ENCODE measurements at places on chromosomes 11 and 22. TPM values are rescaled to one million over a fixed set of nuclear protein-coding genes. Genes with fewer than 3 reads are reported as not detected.

DNA sequence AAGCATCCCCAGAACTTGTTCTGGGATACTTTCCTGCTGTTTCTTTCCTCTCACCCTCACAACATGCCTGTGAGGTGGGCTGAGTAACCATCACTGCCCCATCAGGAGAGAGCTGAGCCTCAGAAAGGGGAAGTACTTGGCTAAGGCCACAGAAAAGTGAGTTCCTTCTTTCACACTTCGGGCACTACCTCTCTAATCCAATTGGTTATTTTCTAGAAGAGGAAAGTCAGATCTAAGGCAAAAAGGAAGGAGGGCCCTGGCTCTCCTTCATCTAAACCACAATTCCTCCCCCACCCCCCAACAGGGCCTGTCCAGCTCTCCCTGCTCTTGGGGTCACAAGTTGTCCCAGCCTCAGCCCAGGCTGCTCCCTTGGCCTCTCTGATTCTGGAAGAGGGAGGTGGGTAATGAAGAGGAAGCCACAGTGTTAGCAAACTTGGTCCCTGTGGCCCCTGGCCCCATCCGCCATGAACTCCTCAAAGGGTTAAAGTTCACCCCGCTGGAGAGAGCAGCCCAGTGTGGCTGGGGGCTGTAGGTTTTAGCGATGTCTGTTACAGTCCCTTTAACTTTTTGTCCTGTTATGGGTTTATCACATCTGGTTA, 34.0 kb downstream of the SLC22A12 start:
- no peak for DNase-seq

CRYBA4 gene
- not detected for total RNA-seq

GRCh38 chr11:19326499-19326898, 85.8 kb upstream of the E2F8 start:
- no peak for DNase-seq

PPP1R14B gene
- 113 TPM for total RNA-seq

DNA sequence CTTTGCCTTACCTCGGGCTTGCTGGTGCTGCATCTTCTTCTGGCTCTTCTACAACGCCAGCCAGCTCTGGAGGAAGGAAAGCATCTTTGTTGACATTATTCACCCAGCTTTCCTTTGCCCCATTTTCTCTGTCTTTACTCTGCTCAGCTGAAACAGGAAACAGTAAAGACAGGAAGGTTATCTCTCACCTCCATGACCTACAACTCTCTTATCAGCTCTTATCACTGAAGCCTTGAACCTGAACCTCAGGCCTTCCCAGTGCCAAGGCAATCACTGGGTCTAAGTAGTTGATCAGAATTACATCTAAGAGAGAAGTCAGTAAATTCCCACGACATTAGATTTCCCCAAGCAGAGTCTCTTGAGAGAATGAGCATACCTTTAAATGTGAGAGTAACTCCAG, 59.6 kb upstream of the CCDC89 start:
- no peak for DNase-seq

DNA sequence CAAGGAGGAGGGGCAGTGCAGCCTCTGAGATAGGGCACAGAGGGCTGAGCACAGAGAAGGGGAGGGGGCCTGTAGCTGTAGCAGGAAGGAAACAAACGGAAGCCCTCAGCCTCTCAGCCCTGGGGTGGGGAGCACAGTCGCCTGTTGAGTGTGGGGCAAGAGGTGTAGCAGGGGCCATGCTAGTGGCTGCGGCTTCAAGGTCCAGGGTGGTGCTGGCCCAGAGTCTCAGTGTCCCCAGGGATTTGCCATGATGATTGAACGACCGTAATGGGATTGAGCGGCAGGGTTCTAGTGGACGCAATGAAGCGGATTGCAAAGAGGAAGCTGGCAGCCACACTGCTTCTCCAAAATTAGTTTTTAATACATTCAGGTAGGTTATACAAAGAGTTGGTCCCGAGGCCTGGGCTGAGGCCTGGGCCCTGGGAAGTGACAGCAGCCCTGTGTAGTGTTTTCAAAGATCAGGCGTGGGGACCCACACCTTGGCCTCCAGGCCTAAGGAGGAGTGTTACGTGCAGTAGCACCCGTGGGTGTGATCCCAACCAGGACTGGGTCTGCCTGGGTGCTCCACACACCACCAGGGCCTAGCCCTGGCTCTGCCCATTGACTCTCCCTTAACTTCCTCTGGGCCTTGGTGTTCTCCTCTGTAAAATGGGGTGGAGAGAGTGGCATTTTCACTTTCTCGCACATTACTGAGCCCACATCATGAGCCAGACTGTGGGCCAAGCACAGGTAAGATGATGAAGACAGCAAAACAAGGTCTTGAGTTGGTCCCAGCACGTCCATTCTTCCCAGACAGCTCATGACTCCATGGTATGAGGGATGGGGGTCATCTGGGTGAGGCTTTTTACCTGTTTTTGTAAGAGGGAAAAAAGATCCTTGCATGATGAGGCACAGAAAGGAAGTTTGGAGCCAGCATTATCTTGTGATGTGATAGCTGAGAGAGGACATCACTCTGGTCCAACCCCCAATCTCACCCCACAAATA, 13.1 kb downstream of the LRRC32 start:
- peak; percentile 63 for DNase-seq

GRCh38 chr11:18191376-18191775, 18.7 kb downstream of the MRGPRX4 start:
- DNase-seq = no peak

DNA sequence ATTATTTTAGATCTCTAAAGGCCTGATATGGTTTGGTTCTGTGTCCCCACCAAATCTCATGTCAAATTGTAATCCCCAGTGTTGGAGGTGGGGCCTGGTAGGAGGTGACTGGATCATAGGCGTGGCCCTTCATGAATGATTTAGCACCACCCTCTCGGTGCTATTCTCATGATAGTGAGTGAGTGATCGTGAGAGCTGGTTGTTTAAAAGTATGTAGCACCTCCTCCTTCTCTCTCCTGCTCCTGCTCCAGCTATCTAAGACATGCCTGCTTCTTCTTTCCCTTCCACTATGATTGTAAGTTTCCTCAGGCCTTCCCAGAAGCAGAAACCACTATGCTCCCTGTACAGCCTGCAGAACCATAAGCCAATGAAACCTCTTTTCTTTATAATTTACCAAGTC, 114.1 kb downstream of the SERGEF start:
- no peak for DNase-seq

DNA sequence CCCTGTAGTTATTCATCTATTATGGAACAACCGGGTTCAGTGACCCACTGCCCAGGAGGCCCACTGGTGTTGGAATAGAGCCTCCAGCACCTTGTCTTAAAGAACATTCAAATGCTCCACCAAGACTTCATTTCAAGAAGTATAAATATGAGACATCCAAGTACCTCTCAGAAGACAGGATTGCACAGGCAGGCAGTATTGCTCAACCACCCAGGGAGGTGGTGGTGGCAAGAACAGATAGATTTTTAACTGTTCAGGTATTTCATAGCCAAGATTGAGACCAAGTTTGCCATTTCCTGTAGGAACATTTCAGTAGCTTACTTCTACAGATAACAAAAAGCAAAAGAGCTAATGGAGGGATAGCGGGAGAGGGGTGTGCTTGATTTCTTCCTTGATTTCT, 78.7 kb downstream of the COMMD9 start:
- no peak for DNase-seq

KRTAP5-10 gene
- total RNA-seq = not detected

SMCO4 gene
- total RNA-seq = 40.0 TPM

DNA sequence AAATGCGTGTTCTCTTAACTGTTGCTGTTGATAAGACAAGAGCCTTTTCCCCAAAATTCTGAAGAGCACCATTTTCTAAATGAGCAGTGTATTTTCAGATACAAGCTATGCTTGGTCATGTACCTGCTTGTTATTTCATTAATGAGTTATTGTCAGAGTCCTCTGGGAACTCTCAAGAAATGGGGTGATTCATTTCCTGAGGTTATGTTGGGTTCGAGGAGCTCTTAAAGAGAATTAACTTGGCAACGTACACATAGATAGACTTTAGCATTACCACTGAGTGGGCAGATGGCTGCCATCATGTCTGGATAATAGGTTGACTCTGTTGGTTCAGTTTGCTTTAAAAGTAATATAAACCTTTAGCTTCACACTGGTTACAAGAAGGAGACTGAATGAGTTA, 87.9 kb upstream of the SORL1-AS1 start:
- no peak for DNase-seq

ADM2 gene
- 0.13 TPM for total RNA-seq

ACR gene
- 0.40 TPM for total RNA-seq

SCN3B gene
- total RNA-seq = 3.3 TPM

TESMIN gene
- 0.46 TPM for total RNA-seq

DNA sequence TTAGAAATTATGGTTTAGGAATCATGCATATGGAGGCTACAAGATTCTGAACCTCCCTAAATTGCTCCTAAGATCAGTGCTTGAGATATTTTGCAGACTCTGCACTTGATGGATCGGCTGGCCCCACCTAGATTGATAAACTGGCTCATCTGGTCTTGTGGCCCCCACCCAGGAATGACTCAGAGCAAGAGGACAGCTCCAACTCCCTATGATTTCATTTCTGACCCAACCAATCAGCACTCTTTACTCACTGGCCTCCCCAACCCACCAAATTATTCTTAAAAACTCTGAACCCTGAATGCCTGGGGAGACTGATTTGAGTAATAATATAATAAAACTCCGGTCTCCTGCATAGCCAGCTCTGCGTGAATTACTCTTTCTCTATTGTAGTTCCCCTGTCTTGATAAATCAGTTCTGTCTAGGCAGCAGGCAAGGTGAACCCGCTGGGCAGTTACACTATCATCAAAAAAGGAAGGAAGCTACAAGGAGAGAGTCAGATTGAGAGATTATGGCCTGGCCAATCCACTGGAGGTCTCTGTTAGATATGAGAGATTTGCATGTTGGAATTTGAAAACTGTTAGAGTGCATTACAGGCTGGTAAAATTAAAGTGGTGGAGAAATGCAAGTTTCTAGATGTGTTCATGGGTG, 245.8 kb downstream of the CSNK2A3 start:
- DNase-seq = no peak

GRCh38 chr11:70577258-70577603, 178.9 kb downstream of the CTTN start:
- peak; percentile 29 for DNase-seq

- peak; percentile 81 for DNase-seq
These were observed 5.4 kb downstream of the GRK2 start for GRCh38 chr11:67271541-67272284.

DNA sequence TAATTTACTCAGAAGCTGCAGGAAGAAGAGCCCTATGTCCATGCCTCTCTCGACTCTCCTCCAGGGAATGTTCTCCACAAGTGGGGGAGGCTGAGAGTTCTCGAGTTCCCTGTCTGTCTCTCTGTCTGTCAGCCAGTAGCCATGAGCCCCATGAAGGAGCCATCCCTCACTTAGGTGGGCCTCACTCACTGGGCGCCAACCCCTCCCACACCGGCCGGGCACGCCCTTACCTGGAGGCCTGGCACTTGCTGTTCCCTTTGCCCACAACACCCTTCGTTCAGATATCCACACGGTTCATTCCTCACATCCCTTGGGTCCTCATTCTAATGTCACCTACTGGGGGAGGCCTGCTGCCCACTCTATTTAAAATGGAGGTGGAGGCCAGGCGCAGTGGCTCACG, 14.2 kb upstream of the IL10RA start:
- no peak for DNase-seq

CASP1 gene
- 7.1 TPM for total RNA-seq

GRCh38 chr11:110447343-110447742, 17.6 kb downstream of the FDX1 start:
- no peak for DNase-seq

DNA sequence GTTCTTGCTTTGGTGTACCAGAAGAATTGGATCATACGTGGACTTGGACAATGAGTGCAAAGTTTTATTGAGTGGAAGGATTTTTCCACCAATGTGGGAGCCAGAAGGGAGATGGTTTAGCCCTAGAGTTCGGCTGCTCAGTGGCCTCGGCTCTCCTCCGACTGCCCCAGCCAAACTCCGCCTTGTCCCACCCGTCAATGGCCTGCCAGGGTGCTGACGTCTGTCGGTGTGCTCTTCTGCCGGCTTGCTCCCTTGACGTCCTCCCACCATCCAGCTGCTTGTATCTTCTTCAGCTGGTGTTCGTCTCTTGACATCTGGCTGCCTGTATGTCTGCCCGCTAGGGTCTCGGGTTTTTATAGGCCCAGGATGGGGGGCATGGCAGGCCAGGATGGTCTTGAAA, 154.8 kb downstream of the APOL5 start:
- peak; percentile 78 for DNase-seq

DNA sequence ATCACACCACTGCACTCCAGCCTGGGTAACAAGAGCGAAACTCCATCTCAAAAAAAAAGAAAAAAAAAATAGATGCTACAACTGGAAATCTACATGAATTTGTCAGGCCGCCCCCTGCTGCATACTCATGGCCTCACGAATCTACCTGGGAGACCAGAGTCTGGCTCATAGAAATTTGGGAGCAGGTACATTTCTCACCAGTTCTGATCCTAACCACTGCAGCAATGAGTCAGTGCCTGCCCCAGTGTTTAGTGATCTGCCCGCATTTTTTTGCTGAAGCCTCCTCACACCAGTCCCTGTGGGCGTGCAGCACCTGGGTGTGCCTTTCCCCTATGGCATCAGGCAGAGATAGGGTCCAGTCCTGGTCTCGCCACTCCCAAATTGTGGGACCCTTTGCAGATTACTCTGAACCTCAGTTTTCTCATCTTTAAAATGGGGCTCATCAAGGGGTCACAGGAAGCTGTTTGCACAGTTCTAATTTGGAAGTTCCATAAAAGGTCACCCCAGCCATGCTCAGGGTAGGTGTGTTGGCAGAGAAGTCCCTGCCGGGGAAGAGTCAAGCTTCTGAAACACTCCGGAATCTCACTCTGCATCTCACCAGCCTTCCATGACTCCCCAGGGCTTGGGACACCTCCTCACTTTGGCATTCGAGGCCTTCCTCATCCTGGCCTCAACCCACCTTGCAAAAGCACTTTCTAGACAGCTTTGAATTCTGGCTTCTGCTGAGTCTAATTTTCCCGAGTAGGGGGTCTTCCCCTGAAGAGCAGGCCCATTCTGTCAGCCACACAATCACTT, 39.3 kb upstream of the LINC01488 start:
- no peak for DNase-seq

DNA sequence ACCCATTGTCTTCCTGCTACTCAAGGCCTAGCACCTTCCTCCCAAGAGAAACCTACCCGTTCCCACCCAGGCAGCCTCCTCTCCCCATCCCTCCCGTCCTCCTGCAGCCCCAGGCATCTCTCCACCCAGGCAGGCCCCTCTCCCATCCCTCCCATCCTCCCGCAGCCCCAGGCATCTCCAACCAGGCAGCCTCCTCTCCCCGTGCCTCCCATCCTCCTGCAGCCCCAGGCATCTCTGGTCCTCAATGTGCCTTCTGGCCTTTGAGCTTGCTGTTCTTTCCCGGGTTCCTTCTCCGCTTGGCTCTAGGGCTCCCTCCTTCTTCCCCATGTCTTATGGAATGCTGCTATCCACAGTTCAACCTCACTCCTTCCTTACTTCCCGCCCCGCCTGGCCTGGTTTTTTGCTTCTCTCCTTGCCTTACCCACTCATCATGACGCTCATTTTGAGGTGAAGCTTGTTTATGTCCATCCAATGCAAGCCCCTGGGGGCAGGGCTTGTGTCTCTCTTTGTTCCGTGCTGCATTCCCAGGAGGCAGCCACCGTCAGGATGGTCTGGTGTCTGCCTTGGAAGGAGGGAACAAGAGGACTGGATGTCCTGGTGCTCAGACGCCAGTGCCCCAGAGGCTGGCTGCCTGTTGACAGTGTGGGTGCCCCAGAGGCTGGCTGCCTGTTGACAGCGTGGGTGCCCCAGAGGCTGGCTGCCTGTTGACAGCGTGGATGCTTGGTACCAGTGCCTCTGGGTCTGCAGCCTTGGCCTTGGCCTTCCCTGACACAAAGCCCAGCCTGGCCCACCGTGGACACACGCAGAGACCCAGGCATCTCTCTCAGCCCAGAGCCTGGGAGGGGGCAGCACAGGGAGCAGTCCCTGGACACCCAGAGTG, 815.7 kb downstream of the BRD1 start:
- DNase-seq = peak; percentile 33
